H1 (cell line): ENCODE measurements at places on chromosomes 3 and 15. TPM values are rescaled to one million over a fixed set of nuclear protein-coding genes. Genes with fewer than 3 reads are reported as not detected.

Gene CCRL2
- total RNA-seq = not detected in 2 replicates

DNA sequence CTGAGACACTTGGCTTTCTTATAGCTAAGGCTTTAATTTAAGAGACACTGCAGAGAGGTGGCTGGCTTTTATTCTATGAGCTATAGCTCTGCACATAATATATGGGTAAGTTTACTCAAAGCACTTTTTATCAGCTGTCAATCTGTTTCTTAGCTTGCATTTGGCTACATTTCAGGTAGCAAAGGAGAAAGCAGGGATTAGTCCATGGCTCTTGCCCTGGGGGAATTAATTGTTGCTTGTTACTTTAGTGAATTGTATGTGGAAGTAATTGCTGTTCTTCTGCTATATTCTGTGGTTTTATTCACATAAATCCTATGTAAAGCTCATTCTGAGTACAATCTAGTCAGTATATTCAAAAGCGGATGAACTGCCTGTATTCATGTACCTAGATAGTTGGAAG lies 14.4 kb upstream of the CCDC39 start:
- no peak for DNase-seq

DNA sequence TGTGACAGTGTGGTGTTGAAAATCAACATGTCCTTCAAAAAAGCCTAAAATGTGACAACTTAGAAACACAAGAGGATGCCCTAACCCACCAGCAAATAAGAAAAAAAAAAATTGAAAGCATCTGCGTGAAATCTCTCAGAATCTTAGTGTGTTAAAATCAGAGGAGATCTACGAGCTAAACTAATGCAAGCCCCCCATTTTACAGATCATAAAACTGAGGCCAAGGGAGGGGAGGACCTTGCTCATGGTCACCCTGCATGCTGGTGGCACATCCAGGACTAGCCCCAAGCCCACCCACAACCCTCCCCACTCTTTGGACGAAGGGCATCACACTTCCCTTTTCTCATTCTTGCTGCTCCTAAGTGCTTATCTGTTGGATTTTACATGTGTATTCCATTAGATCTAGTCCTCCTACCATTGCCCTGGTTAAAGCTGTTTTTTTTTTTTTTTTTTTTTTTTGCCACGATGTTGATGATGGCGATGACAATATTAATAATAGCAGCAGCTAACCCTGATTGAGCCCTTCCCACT lies 29.1 kb upstream of the NOX5 start:
- DNase-seq = no peak

- no peak for DNase-seq
These were observed 41.3 kb downstream of the CHDH start for GRCh38 chr3:53804697-53805462.

GRCh38 chr3:76638006-76638405 lies 401.9 kb upstream of the ROBO2 start:
- no peak for DNase-seq

GRCh38 chr15:79431636-79432344 lies at the start of gene MINAR1:
Gene MINAR1 (plus strand): TSS chr15:79432336. CDS start chr15:79456148, 23,812 bp downstream.
- DNase-seq = peak; percentile 61
